ENCODE measurements at places on chromosomes 6 and 20. TPM values are rescaled to one million over a fixed set of nuclear protein-coding genes. Genes with fewer than 3 reads are reported as not detected.

GRCh38 chr6:43791745-43792422, 21.9 kb downstream of the VEGFA start:
- H3K4me3 ChIP-seq = no peak overlapping the region
- no peaks in the 10 kb centered on the region for H3K4me1 ChIP-seq
- H3K36me3 ChIP-seq = no peaks in the 10 kb centered on the region
- DNase-seq = no peak

GRCh38 chr20:40633123-40633850, 55.7 kb downstream of the MAFB start:
- H3K4me3 ChIP-seq = no peak overlapping the region
- H3K27ac ChIP-seq = no peak overlapping the region
- H3K27me3 ChIP-seq = no peaks in the 10 kb centered on the region
- no peak for DNase-seq
- H3K4me1 ChIP-seq = no peaks in the 10 kb centered on the region

The SLC17A3 gene
- total RNA-seq = not detected

DNA sequence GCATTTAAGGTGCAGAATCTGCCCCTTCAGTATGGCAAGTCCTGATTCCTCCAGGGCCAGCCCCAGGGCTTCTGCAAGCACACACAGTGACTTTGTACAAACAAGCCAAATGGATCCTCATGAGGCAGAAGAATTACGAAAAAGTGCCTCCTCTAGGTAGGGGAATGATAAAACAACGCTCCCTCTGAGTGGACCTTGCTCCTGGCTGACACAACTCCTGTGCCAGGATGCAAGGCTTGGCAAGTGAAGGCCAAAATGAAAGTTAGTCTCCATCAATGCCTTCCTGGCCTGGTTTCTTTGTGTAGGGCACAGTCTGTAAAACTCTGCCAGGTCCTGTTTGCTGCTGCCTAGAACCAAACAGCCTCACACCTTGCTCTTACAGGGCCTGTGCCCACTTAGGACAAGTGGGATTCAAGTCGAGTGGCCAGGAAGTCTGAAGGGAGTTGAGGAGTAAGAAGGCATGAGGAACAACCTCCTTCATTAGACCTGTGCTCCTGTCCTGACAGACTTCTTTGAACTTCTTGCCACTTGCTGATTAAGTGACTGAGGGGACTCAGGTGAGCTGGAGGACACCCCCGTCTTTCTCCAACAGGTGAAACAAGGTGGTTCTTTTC, 417.1 kb downstream of the CDC5L start:
- H3K4me1 ChIP-seq = peaks cover 7% of the 10 kb centered on the region
- no peak overlapping the region for H3K27ac ChIP-seq
- H3K36me3 ChIP-seq = no peaks in the 10 kb centered on the region
- no peak for DNase-seq
- no peak overlapping the region for H3K4me3 ChIP-seq

DNA sequence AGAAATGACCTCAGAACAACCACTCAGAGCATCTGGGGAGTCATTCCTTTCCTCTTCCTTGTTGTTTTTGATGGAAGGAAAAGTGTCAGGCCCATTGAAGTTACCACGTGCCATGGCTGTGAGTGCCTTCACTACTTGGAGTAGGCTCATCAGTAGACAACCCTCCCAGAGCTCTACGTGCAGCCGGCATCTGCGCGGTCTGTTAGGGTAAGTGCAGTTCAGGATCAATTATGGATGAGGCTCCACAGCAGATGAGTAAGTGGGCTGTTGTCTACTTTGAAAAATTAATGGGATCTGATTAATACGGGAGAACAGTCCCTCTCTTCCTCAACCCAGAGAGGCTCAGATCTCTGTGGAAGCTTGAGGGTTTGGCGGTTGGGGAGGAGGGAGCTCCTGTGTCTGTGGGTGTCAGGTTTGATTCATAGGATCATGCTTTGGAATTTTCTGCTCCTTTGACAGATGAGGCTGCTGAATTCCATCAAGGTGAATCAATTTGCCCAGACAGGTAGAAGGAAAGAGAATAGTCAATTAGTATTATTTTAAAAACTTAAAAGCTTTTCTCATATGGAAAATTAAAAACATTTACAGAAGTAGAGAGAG, 93.8 kb upstream of the TOX2 start:
- H3K27ac ChIP-seq = no peak overlapping the region
- DNase-seq = no peak
- no peak overlapping the region for H3K4me3 ChIP-seq
- H3K36me3 ChIP-seq = no peaks in the 10 kb centered on the region
- peaks cover 8% of the 10 kb centered on the region for H3K4me1 ChIP-seq

The RFX6 gene
- total RNA-seq = not detected

- no peaks in the 10 kb centered on the region for H3K36me3 ChIP-seq
- DNase-seq = no peak
- H3K27ac ChIP-seq = no peak overlapping the region
- no peaks in the 10 kb centered on the region for H3K27me3 ChIP-seq
- no peak overlapping the region for H3K4me3 ChIP-seq
These were observed 47.8 kb upstream of the EYA4 start for GRCh38 chr6:133193396-133193795.

DNA sequence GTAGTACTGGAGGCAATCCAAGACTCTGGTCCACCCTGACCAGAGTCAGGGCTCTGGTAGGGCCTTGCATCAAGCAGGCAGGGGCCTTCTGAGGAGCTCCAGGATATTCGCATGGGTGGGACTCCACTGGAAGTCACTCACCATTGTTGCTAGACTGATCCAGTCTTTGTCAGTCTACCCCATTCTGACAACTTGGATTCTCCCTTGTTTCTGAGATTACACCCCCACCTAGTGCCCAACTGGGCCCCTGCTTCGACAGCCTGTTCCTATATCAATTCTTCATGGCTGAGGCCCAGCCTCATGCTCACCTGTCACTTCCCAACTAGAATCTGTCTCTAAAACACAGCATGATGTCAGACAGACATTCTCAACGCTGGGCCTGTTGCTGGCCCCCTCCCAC, 5.2 kb downstream of the SLC35D3 start:
- no peak overlapping the region for H3K4me3 ChIP-seq
- H3K27me3 ChIP-seq = peaks cover 46% of the 10 kb centered on the region
- DNase-seq = peak; percentile 53
- peaks cover 13% of the 10 kb centered on the region for H3K4me1 ChIP-seq

DNA sequence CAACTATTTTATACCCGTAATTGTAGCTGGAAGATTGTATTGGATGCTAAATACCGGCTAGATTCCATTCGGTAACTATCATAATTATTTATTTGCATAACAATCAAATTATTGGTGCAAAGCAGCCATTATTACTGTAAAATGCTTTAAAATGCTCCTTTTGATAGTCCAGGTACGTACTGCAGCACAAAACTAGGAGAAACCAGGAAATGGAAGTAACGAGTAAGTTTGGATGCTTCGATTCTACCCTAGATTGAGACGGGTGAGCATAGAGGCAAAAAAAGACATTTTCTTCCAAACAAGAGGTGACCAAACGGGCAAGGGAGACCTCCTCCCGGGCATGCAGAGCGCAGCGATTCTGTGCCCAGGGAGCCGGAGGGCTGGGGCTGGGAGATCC, 469 bp upstream of the XRN2 start:
- H3K4me1 ChIP-seq = peaks cover 26% of the 10 kb centered on the region
- peak overlapping the region; percentile 94 for H3K4me3 ChIP-seq
- H3K27me3 ChIP-seq = no peaks in the 10 kb centered on the region
- H3K27ac ChIP-seq = peak overlapping the region; percentile 96
- H3K36me3 ChIP-seq = peaks cover 14% of the 10 kb centered on the region
- DNase-seq = no peak

DNA sequence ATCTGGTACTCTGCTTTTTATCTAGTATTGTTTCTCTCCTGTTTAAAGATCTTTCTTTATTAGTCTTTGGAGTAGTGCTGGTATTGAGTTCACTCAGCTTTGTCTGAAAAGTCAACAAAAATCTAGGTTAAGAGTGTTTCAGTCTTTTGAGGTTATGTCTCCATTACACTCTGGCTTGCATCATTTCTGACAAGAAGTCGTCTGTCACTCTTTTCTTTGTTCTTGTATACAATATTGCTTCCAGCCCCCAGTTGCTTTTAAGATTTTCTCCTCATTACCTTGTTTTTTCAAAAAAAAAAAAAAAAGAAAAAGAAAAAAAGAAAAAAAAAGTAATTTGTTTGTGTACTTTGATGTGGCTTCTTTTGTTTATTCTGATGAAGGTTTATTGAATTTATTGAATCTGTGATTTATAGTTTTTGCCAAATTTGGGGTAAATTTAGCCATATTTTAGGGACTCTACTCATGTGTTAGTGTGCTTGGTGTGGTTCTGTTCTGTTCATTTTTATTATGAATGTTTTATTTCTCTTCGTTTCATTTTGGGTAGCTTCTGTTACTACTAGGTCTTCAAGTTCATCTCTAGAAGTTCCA, 408.9 kb downstream of the CDKAL1 start:
- no peak overlapping the region for H3K4me3 ChIP-seq
- no peak overlapping the region for H3K27ac ChIP-seq
- DNase-seq = no peak
- no peaks in the 10 kb centered on the region for H3K4me1 ChIP-seq

- no peak overlapping the region for H3K4me3 ChIP-seq
- DNase-seq = no peak
- peaks cover 4% of the 10 kb centered on the region for H3K27me3 ChIP-seq
These were observed 127.0 kb downstream of the MAFB start for GRCh38 chr20:40562031-40562430.

The NT5E gene
- 1.4 TPM for total RNA-seq

DNA sequence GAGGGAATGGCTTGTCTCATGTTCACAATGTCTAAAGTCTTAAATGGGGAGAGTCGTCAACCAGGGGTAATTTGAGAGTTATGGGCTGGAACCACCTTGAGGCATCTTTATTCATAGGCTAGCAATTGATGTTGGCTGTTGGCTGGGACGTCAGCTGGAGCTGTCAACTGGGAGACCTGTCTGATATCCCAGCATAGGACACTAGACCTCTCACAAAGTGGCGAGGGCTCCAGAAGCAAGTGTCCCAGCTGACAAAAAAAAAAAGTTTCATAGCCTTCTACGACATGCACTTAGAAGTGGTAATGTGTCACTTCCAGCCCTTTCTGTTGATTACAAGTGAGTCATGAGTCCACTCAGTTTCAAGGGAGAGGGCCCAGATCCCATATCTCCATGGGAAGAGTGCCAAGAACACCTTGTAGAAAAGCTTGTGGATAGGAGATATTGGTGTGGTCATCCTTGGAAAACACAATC, 278.0 kb downstream of the ESR1 start:
- no peak overlapping the region for H3K27ac ChIP-seq
- H3K4me1 ChIP-seq = no peaks in the 10 kb centered on the region
- no peaks in the 10 kb centered on the region for H3K27me3 ChIP-seq

The AGER gene
- total RNA-seq = 15.6 TPM

- H3K4me1 ChIP-seq = no peaks in the 10 kb centered on the region
- H3K36me3 ChIP-seq = no peaks in the 10 kb centered on the region
- DNase-seq = no peak
- no peaks in the 10 kb centered on the region for H3K27me3 ChIP-seq
These were observed 206.8 kb downstream of the EYA4 start for GRCh38 chr6:133447924-133448323.

The CSNK2A1 gene
- total RNA-seq = 167 TPM

DNA sequence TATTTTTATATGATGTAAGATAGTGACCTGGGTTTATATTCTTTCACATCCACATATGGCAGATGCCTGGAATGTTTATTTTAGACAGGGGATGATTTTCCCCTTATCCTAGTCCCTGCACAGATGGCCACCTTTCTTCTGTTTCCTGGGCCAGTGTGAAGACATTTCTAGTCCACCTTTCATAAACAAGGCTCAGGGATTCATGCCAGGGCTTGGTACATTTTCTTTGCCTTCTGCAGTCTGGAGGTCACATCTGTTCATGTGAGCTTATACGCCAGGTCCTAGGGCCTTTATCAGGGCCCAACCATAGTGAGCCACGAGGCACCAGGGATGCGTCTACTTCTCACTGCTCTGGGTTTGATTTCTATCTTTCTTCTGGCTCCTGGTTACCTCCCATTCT, 38.0 kb upstream of the ERVFRD-1 start:
- DNase-seq = no peak
- H3K27ac ChIP-seq = no peak overlapping the region
- H3K4me3 ChIP-seq = no peak overlapping the region
- no peaks in the 10 kb centered on the region for H3K27me3 ChIP-seq

DNA sequence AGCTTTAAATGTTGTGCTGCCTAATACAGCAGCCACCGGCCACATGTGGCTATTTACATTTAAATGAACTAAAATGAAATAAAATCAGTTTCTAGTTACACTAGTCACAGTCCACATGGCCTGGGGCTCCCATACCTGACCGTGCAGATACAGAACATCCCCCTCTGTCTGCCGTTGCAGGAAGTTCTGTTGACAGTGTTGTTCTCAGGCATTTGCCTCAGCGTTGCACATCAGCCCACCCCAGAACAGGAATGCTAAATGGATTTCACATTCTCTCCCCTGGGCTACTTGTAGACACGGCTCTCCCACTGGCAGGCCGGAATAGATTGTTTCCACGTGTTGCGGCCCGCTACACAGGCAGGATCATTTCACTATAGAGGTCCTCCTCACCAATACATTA, 26.3 kb downstream of the JAG1 start:
- H3K27ac ChIP-seq = no peak overlapping the region
- no peaks in the 10 kb centered on the region for H3K4me1 ChIP-seq
- H3K4me3 ChIP-seq = no peak overlapping the region
- peak; percentile 10 for DNase-seq
- peaks cover 5% of the 10 kb centered on the region for H3K27me3 ChIP-seq

GRCh38 chr6:12265791-12266190, 24.4 kb upstream of the EDN1 start:
- H3K4me1 ChIP-seq = peaks cover 3% of the 10 kb centered on the region
- no peak for DNase-seq

DNA sequence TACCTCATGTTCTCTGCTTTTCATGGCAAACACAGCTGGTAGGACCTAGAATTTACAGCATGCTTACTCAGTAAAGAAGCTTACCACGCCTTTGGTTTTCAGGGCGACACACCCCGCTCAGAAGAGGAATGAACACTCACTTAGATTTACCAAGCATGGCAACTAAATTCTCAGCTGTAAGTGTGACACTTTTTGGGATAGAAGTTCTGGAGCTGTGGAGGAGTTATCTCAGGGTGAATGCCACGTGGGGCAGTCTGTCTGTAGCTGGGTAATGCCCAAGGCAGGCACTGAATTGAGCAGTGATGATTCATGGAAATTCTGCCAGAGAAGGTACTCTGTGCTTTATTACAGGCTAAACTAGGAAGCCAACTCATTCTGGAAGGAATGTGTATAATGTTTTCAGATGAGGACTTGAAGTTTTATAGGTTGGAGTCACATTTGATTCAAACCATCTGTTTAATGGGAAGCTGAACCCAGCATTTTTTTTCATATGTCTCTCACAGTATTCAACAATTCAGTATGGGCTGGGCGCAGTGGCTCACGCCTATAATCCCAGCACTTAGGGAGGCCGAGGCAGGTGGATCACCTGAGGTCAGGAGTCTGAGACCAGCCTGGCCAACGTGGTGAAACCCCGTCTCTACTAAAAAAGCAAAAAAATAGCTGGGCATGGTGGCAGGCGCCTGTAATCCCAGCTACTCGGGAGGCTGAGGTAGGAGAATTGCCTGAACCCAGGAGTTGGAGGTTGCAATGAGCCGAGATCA, 3.5 kb upstream of the PRIM2 start:
- H3K4me3 ChIP-seq = no peak overlapping the region
- peaks cover 7% of the 10 kb centered on the region for H3K4me1 ChIP-seq
- DNase-seq = no peak
- H3K27ac ChIP-seq = no peak overlapping the region

The NKX2-2 gene
- total RNA-seq = not detected

The IL17A gene
- total RNA-seq = not detected
